ENCODE measurements at places on chromosomes 1 and 21. TPM values are rescaled to one million over a fixed set of nuclear protein-coding genes. Genes with fewer than 3 reads are reported as not detected.

The C1orf53 gene
- 2.3 TPM for total RNA-seq

The HMGCS2 gene
- not detected for total RNA-seq

The OR2AK2 gene
- 5.6 TPM for total RNA-seq

The LRRC8B gene
- total RNA-seq: 66.1 TPM

The H6PD gene
- total RNA-seq: 12.6 TPM

Data from dorsolateral prefrontal cortex (tissue), 122 donors.